ENCODE measurements at places on chromosomes 4 and X.

GRCh38 chr4:132344924-132345828 lies 803.9 kb upstream of the PCDH10 start:
- no peak for DNase-seq

DNA sequence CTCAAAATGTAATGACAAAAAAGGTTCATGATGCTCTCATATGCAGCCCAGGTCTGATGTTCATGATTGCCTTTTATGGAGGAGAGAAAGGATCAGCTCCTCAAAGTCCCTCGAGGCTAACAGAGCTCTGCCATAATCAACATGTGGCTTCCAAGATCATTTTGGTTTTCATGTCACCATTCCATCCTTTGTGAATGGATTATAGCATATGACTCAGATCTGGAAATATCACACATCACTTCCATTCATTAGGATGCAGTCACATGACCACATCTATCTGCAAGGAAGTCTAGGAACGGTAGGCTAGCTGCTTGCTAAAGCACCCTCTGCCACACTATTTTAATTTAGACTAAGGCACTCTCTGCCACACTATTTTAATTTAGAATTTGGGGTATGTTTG lies 77.6 kb downstream of the COX18 start:
- no peak for DNase-seq

DNA sequence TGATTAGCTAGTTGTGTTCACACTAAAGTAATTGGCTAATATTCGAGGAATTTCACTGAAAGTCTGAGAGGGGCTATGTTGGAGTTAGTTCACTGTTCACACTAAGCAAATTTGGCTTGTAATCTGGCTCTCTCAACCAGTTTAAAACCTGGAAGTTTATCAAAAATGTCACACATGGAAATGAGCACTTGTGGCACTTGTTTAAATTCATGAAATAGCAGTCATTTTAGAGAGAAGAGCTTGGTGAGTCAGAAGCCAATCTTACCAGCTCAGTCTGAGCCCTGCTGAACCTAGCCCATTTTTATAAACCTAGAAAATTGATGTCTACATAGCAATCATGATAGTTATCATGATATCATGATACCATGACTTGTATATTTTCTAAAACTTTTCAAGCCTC lies 90.7 kb upstream of the JADE1 start:
- no peak for DNase-seq

DNA sequence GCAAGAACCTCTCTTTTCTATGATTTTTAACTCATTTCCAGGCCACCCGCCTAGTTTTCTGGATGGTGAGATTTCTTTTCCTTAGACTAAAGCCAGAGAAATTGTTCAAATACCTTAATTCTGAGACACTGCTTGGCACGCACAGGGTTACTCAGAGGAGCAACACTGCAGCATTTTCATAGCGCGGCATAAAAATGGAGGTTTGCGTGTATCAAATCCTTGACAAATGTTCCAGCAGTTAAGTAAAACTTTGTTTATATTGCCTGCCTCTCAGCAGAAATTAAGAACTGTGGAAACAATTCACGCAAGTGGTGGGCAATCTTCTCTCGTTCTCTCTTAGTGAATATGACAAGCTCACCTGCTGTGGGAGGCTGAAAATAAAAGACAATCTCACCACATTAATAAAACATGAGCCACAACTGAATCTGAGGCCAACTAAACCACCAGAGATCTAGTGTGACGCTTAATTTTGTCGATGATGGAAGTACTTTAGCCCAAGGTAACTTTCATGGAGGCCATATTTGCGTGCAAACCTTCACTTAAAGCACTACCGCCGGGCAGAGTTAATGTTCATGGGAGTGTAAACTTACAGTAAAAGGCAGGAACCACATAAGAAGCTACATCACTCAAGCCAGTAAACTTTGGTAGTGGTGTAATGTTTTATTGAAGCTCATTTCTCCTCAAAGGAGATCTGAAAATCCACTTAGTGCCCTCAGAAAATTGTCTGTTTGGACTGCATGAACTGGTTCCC lies 894.8 kb upstream of the EPHA5 start:
- no peak for DNase-seq

- DNase-seq: no peak
Measured at GRCh38 chr4:151715881-151716280, 44.9 kb downstream of the GATB start.

DNA sequence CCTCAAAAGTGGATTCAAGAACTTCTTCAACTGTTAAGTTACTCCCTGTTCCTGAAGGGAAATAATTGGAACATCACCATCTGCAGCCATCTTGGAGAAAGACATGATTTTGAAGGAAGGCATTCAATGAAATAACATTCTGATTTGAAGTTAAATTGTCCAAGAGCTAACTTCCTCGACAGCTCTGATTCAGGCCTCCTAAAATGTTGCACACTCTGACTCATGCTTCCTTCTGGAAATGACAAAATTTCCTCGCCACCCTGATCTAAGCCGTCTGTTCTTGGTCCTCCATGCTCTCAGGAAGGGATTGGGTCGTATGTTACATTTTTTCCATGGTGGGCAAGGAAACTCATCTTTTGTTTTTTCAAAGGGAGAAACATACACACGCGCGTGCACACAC lies 496.9 kb upstream of the DIPK2B start:
- DNase-seq: no peak

DNA sequence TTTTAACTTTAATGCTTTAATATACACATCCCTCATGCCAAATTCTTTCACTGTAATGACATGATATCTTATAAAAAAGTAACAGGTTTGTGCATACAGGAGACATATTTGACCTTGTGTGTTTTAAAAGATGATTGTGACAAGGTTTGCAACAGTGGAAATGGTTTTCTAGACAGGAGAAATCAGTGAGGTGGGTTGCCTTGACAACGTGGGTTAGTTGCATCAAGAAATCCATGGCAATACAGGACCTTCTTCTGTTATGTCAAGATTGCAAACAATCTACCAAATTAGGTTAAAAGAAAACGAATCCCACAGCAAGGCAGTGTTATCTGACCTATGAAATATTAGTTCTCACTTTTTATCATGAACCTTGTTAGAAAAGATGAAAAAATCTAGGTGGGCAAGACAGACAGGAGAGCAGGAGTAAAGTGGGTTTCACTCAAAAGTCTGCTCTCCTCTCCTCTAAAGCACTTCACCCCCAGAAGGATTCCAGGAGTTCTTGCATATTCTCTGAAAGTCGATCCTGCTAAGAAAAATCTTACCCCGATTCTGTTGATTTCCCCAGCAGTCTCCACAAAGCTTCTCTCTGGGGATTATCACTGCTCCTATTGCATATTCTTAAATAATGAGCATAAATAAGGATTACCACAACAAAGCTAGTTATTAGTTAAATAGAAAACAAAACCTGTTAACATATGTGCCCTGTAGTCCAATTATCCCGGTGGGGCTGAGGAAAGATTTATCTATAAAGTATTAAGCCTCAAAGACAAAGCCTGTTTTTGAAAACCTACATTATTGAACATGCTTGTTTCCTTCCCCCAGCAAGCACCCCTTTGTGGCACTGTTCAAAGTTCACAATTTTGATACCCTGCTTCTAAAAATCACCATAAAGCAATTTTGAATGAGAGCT lies 71.0 kb downstream of the TMA16 start:
- no peak for DNase-seq
